ENCODE measurements at places on chromosomes 13 and 19.

DNA sequence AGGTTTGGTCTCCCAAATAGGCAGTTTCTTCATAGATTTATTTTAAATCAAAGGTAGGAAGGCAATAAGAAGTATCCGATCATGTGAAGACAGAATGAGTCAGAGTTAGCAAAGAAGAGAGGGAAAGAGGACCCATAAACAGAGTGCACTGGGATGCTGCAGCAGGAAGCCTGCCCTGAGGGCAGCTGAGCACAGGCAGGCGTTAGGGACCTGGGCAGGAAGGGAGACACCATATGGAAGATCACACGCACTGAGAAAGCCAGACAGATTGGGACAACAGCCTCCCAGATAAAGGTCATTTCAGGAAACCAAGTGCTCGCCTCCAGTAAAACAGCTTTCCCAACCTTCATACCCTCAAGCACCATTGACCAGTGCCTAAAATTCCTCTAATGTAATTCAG lies 598.0 kb downstream of the EFNB2 start:
- no peak for DNase-seq

DNA sequence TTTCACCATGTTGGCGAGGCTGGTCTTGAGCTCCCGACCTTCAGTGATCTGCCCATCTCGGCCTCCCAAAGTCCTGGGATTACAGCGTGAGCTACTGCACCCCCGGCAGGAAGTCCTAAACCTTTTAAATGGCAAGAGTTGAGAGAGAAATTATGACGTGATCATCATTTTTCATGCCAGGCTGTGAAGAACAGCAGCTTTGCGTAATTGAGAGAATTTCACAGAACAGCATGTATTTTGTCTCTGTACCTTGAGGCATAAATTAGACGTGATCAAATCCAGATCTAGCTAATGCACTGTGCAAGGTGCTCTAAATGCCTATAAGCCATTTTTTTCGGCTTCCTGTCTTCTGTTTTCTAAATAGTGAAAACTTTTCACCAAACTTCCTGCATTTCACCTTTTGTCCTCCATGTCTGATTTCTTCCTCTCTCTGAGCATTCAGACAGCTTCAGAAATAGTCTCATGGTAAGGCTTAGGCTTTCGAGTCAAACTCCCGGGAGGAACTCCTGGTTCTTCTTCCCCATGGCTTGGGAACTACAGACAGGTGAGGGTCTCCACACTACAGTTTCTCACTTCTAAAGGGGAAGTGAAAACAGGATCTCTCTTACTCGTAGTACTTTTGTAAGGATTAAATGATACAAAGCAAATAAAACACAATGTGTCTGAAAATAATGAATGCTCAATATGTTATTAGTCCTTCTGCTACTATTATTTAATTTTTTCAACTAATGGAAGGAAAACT lies 51.0 kb downstream of the WDFY2 start:
- DNase-seq: no peak

- no peak for DNase-seq
These were observed 536 bp downstream of the UBA2 start for GRCh38 chr19:34428549-34429285.

DNA sequence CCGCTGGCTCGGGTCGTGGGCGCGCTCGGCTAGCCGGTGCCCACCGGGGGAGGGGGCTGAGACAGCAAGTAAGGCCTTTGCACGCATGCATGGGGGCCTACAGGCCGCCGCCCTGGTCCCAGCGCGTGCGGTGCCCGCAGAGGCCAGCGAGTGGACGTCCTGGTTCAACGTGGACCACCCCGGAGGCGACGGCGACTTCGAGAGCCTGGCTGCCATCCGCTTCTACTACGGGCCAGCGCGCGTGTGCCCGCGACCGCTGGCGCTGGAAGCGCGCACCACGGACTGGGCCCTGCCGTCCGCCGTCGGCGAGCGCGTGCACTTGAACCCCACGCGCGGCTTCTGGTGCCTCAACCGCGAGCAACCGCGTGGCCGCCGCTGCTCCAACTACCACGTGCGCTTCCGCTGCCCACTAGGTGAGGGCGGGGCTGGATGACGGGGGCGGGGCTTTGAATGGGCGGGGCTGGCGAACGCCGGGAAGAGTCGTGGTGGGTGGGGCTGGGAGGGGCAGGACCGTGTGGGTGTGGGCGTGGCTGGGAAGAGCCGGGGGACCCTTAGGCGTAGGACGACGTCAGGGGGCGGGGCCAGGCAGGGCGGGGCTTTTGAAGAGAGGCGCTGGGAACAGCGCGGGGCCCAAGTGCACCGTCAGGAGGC lies 2.1 kb downstream of the CILP2 start:
- DNase-seq: no peak

- DNase-seq: no peak
These were observed 206.1 kb downstream of the DNAJC15 start for GRCh38 chr13:43229506-43229905.

GRCh38 chr13:98576200-98576945 lies 534 bp downstream of the STK24 start:
- DNase-seq: no peak

- DNase-seq: peak; percentile 42
These were observed 781 bp downstream of the QPCTL start for GRCh38 chr19:45693106-45693788.

- no peak for DNase-seq
These were observed 43.2 kb downstream of the ZNF331 start for GRCh38 chr19:53580871-53581835.

GRCh38 chr13:109271061-109271460 lies 515.3 kb downstream of the IRS2 start:
- DNase-seq: no peak

DNA sequence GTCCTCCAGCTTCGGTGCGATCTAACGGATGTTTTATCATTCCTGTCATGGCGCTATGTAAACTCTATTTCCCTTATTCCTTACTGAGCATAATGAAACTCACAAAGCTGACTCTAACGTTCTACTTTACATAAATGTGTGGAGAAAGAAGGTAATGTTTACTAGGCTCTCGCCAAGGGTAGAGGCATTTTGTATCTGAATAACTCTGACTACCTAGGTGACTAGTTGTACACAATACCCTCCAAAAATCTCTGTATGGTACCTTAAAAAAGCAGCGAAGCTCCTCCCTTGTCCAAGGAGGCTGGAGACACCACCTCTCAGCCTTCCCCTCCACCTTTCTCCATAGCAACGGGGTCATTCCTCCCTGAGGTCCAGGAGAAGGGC lies 316 bp upstream of the ZNF530 start:
- DNase-seq: no peak

- DNase-seq: no peak
These were observed 225.6 kb downstream of the RAP2A start for GRCh38 chr13:97659602-97660001.

- DNase-seq: no peak
These were observed 11.8 kb downstream of the LIG1 start for GRCh38 chr19:48158210-48158790.

- DNase-seq: no peak
These were observed 2.0 kb downstream of the FBL start for GRCh38 chr19:39843919-39844793.

All from stimulated activated CD4-positive, alpha-beta T cell treated with anti-CD3 and anti-CD28 coated beads, TNF-alpha, amount 100 ng/mL, for 1 hour (primary cell).